ENCODE measurements at places on chromosomes 13 and 19. TPM values are rescaled to one million over a fixed set of nuclear protein-coding genes. Genes with fewer than 3 reads are reported as not detected.

GRCh38 chr13:73876323-73876722 is 257.9 kb downstream of the KLF12 start:
- peaks cover 83% of the 10 kb centered on the region for H3K4me1 ChIP-seq
- no peak overlapping the region for H3K4me3 ChIP-seq
- H3K27me3 ChIP-seq = peaks cover 2% of the 10 kb centered on the region
- DNase-seq = no peak
- peaks cover 18% of the 10 kb centered on the region for H3K36me3 ChIP-seq

- H3K27ac ChIP-seq = peak overlapping the region; percentile 37
- no peak for DNase-seq
- H3K27me3 ChIP-seq = peaks cover 10% of the 10 kb centered on the region
- peaks cover 20% of the 10 kb centered on the region for H3K4me1 ChIP-seq
These were observed 1.6 kb downstream of the ZNF415 start for GRCh38 chr19:53131085-53131590.

DNA sequence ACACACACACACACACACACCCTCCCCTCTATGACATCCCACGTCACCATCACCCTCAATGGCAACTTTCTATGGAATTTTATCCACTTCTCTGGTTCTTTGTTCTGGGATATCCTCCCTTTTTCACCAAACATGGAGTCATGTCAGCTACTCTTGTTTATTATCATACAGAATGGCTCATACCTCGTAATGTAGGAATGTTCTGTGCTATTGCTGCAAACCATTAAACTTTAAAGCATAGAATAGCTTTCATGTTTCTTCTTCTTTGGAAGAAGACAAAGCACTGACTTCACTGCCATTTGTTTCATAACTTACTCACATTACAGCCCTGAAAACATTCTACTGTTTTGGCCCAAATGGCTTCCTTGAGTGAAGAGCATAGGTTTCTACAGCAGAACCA is 163.4 kb downstream of the FOXO1 start:
- H3K36me3 ChIP-seq = no peaks in the 10 kb centered on the region
- H3K27me3 ChIP-seq = peaks cover 3% of the 10 kb centered on the region
- H3K4me3 ChIP-seq = no peak overlapping the region
- DNase-seq = no peak
- no peak overlapping the region for H3K27ac ChIP-seq
- H3K4me1 ChIP-seq = no peaks in the 10 kb centered on the region

GRCh38 chr13:32277839-32278238 is 37.3 kb downstream of the ZAR1L start:
- H3K4me1 ChIP-seq = no peaks in the 10 kb centered on the region
- H3K27ac ChIP-seq = no peak overlapping the region
- H3K4me3 ChIP-seq = no peak overlapping the region
- peaks cover 2% of the 10 kb centered on the region for H3K27me3 ChIP-seq
- DNase-seq = no peak

- H3K4me1 ChIP-seq = no peaks in the 10 kb centered on the region
- peaks cover 8% of the 10 kb centered on the region for H3K27me3 ChIP-seq
- no peak overlapping the region for H3K4me3 ChIP-seq
These were observed 23.1 kb upstream of the URI1 start for GRCh38 chr19:29918891-29919290.

The F7 gene
- not detected for polyA plus RNA-seq

The ZNF552 gene
- polyA plus RNA-seq = 4.4 TPM
